ENCODE measurements at places on chromosomes 6 and 20.

DNA sequence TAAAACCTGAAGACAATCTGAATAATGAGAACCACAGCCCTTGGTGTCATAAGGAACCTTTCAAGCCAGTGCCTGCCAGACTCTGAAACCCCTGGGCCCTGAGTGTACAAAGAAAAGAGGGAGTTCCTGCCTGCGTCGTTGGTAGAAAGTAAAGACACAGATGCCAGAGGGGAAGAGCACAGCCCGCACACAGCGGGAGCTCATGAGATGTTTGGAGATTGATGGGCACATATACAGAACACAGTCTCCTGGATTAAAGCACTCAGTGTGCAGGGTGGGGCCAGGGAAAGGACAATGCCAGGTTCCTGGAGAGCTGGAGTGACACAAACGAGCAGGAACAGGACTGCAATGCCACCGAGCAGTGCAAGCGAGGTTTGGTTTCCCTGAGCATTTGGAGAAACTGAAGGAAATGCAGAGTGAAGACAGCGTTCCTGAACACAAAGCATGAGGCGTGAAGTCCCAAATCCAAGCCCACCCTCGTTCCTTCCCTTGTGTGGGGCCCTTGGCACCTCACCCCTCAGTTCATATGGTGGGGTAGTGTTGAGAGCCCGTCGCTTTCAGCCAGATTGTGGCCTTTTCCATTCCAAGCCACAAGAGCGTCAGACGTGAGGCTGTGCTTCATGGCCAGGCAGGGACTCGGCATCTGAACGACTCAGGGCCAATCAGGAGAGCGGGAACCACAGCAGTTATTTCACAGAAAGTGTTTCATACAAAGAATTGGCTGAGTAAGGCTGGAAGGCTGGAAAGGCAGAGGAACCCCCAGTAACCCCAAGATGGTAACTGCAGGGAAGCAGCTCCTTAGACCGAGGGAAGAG lies 41.0 kb upstream of the RPS6KA2 start:
- no peak for DNase-seq

DNA sequence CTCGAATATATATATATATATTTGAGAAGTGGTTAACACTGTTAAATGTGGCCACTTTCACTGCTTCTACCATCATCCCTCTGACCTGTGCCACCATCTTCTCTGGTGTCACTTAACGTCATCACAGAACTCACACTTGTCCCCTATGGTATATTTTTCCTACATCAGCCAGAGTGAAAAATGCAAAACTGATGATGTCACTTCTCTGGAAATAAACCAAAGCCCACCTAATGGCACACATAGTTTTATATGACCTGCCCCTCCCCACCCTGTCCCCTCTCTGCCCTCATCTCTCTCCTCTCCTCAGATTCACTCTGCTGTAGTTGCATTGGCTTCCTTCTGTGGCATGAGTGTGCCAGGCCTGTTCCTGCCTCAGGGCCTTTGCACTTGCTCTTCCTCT lies 63.9 kb upstream of the IFNGR1 start:
- DNase-seq: no peak

DNA sequence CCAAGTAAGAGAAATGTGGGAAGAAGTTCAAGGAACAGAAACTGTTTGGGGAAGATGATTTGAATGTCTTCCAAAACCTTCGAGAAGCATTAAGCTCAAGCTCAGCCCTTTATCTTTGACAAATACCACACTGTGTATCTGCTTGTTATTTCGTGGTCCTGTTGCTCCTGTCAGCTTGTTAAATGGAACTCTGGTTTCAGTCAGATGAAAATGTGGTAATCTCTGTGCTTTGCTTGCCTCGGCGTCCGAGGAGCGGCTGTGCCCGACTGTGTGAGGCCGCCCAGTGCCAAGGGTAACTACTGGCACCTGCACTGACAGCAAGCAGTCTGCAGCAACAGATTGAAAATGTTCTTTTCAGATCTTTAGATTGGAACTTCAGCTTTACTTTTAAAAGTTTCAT lies 577.9 kb upstream of the FLRT3 start:
- DNase-seq: no peak

DNA sequence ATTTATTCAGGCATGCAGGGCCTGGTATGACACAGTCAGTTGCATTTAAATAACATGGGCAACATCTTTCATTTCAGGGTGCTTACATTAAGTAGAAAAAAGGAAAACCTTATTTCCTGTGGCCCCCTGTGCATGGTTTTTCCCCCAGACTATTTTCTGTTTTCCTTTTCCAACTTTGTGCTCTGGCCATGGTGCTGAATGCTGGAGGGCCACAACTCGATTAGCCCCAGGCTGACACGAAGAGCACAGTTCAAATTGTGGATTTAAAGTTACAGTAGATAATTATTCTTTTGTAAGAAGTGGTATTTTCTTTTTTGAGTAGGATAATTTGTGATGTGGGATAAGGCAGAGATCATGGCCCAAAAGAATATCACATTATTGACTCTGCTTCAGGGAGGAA lies 332.0 kb downstream of the HAO1 start:
- DNase-seq: no peak

DNA sequence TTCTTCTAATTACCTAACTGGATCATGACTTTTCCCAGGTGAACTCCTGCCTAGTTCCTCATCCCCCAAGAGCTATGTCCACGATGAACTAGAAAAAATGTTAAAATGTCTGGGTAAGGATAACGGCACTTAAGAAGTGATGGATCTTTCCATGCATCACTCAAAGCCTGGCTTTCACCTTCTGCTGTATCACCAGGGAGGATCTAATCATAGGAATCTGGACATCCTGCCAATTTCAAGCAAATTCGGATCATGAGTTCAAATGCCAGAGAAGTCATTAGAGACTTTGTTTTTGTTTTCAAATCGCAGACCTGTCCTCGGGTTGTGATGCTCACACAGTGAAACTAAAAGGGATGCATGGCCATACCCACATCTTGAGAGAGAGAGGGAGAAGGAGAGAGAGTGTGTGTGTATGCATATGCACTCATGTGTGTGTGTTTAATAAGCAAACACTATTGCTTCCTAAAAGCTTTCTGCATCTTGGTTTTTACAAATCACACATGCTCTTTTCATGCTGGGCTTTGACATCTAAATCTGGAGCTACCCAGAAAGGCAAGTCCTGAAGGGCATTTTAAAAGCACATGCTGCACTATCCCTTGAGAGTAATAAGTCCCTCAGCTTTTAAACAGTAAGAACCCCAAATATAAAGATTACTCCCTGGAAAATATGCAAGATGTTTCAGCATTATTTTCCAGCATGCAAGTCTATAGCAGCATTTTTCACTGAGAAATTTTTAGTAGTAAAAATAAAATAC lies 524.6 kb upstream of the NOX3 start:
- no peak for DNase-seq

GRCh38 chr6:87558446-87558845 lies 31.3 kb downstream of the RARS2 start:
- no peak for DNase-seq

Data from ecto neural progenitor cell (in vitro differentiated cells).